A549 treated with dexamethasone at 1 μM for 4 hours (cell line): ENCODE measurements at places on chromosomes 13 and 19. TPM values are rescaled to one million over a fixed set of nuclear protein-coding genes. Genes with fewer than 3 reads are reported as not detected.

C19orf67 gene
- total RNA-seq = not detected in 5 replicates

RGL3 gene
- 0.98 to 1.8 TPM (median 1.5 TPM) in 5 replicates for total RNA-seq

ATP4B gene
- not detected in 5 replicates for total RNA-seq

CCDC8 gene
- total RNA-seq = not detected in 5 replicates
